ENCODE measurements at places on chromosomes 16 and 17.
A peak's percentile ranks its signal among the peaks of the same experiment; 100 is the strongest.

- no peak for DNase-seq
Measured at GRCh38 chr17:67623767-67624166, 94.0 kb upstream of the NOL11 start.

DNA sequence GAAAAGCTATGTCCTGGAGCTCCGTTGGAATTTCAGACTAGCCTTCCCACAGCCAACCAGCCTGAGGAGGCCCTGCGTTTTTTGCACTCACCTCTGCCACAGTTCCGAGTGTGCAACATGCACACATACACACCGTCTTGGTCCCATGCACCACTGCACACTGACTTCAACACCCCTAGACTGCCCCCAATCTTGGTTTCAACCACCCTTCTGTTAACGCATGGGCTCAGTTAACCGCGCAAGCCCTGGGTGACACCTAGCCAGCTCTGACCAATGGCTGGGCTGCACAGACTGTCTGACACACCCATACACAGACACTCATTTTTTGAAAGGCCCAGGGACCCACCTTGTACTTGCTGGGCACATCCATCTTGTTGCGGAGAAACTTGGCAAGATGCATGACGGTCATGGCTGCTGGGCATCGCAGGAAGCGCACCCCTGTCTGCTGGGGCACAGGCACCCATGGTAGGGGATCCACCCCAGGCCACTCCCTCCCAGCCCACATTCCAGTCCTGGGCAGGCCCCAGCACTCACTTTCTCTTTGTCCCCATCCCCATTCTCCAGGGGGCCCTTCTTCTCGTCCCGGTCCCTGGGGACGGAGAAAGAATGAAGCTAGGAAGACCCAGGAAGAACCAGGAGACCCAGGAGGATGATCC is 8.0 kb downstream of the CISD3 start:
- DNase-seq: no peak

DNA sequence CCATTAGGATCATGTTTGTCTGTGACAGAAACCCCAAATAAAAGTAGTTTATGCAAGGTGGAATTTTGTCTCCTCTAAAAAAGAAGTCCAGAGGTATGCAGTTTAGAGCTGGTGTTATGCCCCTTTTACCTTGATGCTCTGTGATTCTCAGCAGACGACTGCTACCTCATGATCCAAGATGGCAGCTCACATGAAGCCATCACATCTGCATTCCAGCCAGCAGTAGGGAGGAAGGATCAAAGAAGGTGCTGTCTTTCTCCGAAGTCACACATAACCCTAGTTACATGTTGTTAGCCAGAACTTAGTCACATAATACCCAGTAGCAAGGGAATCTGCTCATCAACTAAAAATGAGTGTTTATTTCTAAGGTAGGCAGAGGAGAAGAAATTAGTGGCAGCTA is 135.7 kb upstream of the HS3ST2 start:
- no peak for DNase-seq

- DNase-seq: peak; percentile 75
Measured at GRCh38 chr17:51000835-51001638, 119.6 kb downstream of the SPAG9 start.

- DNase-seq: peak; percentile 58
Measured at GRCh38 chr16:75252946-75253911, 1.8 kb upstream of the BCAR1 start.

DNA sequence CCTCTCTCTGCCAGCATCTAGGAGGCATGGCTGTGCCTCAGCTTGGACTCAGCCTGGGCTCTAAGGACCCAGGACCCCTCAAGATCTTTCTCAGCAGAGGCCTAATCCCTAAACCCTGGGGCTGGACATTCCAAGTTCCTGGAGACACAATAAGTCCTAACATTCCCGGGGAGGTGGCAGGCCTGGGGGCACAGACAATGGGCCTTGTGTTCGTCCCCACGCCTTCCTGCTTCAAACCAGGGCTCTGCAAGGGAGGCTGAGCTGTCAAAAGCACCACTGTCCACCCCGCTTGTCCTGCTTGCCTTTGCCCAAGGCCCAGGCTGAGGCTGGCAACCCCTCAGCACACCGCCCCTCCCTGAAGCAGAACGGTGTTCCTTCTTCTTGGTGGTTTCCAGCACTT is 13.7 kb downstream of the SDK2 start:
- DNase-seq: no peak

GRCh38 chr17:76147211-76148014 is 6.4 kb upstream of the FOXJ1 start:
- DNase-seq: no peak

- DNase-seq: peak; percentile 38
Measured at GRCh38 chr17:75036643-75037268, 10.0 kb downstream of the ATP5PD start.

GRCh38 chr17:27577884-27578717 is 52.9 kb upstream of the LGALS9 start:
- DNase-seq: peak; percentile 75

DNA sequence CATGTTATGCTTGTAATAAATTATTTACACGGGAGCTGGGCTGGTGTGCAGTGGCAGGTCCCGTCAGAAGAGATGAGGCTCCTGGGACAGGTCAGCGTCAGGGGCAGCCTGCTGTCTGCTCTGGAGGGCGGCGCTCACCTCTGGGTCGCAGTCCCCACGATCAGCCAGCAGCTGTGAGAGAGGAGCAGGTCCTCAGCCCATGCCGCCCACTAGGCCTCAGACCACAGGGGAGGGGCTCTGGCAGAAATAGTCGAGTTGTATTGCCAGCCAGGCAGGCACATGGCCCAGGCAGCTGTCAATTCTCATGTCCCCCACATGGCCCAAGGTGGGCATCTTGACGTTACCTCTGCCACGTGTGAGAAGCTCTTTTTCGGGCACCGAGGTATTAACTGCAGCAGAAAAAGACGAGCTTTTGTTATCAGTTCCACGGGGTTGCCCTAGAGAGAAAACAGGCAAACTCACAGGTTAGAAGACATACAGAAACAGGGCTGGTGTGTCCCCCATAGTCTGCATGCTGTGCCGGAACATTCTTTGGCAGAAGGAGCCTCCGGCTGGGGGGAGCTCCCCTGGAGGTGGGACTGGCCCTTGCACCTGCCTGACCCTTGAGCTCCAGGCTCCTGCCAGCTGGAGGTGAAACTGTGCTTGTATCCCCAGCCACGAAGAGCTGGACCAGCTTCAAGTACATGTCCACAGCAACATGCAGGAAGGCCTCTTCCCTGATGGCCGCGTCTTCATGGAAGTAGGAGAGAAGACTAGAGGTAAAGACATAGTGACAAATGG is 17.4 kb downstream of the ZNF276 start:
- no peak for DNase-seq

- DNase-seq: no peak
Measured at GRCh38 chr17:21269394-21269793, 15.1 kb upstream of the MAP2K3 start.

GRCh38 chr17:19664136-19664820 is 15.7 kb downstream of the ALDH3A2 start:
- no peak for DNase-seq

All from hepatocyte (in vitro differentiated cells).